ENCODE measurements at places on chromosomes 12 and 14. TPM values are rescaled to one million over a fixed set of nuclear protein-coding genes. Genes with fewer than 3 reads are reported as not detected.
A peak's percentile ranks its signal among the peaks of the same experiment; 100 is the strongest.

SAMD4A gene
- 20.7 TPM for total RNA-seq

GRCh38 chr14:34161351-34162082 lies 210.6 kb upstream of the EGLN3 start:
- peak; percentile 16 for DNase-seq

GALNT4 gene
- total RNA-seq = 3.7 TPM

KCNJ8 gene
- total RNA-seq = not detected

- no peak for DNase-seq
Measured at GRCh38 chr14:61076556-61076955, 95.5 kb downstream of the SLC38A6 start.

DNA sequence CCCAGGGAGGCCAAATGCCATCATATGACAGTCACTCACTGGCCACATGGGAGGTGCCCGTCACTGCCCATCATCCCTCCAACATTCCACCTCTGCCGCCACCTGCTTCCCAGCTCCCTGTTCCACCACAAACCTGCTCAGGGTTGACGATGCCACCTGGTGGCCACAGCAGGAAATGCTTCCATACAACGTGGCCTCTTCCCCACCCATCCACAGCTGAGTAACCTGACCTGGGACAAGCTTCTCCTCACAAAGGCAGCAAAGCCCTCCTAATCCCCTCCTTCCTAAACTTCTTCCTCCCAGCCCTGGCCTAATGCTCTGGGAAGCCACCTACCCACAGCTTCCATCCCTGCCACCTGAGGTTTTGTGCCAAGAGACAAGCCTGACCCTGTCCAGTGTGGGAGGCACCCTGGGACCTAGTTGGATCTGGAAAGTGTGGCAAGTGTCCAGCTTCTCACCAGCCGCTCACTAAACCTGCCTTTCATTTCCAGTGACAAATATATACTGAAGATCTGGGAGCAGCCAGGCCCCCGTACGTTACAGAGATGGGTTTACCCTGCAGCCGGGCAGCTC lies 4.3 kb downstream of the DEGS2 start:
- DNase-seq = peak; percentile 45

RIMBP2 gene
- total RNA-seq = not detected

DNA sequence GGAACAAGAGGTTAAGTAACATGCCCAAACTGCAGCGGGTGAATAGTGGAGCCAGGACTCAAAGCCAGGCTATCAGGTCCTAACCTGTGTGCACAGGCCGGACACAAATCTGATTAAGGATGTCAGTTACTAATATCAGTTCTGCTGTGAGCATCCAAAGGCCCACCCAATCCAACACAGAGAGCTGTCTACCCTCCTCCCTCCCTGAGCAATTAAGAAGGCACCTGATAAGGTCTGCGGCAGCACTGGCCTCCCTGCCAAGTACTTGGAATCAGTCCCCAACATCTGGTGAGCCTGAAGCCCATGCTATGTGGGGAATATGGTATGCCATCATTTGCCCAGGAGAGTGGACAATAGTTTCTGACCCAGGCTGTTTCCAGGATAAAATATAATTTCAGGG lies 3.9 kb downstream of the HEBP1 start:
- DNase-seq = no peak

COL2A1 gene
- total RNA-seq = not detected

DNA sequence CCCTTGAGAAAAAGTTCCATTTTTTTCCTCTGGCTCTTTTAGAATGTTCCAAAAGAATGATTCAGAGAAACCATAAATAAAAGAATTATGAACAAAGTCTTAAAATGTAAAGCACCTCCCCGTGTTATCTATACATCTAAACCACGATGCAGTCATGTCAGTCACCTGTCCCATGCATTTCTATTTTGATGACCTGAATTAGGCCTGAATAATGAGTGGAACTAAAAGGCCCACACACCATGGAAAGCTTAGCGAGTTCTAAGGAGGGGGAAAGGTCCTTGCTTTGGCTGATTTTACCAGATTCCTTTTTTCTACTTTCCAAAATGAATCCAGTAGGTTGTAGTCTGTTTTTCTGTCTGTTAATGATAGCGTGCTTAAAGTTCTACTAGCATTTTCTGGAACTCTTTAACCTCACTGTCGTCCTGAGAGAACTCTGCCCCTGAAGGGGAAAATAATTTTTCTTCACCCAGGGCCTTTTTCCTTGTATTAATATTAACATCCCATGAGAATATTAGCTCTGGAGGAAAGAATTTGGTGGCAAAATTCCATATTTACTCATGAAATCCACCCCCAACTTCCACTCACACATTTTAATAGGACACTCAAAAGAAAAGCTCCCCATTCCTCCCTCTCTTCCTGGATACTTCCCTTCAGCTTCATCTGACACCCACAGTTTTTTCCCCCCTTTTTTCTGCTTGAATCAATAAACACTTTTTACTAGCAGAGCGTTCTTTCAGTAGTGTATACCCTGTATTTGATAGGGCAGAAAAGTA lies 266.3 kb upstream of the DIO2 start:
- no peak for DNase-seq

PWP1 gene
- total RNA-seq = 41.4 TPM

DNA sequence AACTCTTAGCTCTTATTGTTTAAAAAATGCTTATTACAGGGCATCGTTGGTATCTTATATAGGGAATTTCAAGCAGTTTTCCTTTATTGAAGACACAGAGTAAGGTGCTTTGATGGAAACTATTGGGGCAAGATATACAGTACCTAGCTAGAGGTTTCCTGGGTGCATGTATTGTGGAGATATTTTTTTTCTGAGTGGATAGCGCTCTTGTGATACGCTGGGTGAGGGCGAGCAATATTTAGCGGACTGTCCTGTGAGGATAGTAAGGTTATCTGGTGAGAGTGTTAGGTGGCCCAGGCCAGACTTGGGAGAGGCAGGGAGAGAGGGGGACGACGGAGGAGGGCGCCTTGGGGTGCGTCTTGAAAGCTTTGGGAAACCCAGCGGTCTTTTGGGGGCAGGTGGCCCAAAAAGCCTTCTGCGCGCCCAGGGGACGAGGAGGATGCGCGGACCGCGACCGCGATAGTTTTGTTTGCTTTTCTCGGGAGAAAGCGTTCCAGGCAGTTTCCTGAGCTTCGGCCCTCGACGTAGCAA lies 596 bp upstream of the BICD1 start:
- no peak for DNase-seq

GRCh38 chr14:76331328-76332011 lies 44.5 kb upstream of the ESRRB start:
- no peak for DNase-seq

DNA sequence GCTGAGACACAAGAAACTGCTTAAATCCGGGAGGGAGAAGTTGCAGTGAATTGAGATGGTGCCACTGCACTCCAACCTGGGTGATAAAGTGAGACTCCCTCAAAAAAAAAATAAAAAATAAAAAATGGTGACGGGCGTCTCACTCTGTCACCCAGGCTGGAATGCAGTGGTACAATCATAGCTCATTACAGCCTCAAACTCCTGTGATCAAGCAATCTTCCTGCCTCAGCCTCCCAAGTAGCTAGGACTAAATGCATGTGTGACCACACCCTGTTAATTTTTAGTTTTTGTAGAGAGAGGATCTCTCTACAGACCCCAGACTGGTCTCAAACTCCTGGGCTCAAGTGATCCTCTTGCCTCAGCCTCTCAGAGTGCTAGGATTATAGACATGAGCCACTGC lies 9.1 kb downstream of the SNX6 start:
- DNase-seq = no peak

DNA sequence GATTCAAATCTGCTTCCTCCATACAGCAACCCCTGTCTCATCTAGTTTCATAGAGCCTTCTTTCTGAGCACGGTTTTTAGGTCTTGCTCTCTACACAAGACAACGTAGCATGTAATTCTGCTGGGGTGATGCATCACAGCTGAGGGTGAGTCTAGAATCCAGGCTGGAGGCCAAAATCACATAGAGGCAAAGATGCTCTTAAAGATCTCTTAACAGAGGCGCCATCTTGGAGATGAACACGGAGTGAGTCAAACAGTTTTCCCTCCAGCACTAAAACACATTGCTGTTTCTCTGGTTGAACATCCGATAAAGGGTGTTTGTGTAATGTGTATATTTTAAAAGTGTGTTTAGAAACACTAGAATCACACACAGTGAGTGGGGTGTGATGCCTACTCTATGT lies 78.9 kb downstream of the NOS1 start:
- no peak for DNase-seq

GPRC5D gene
- not detected for total RNA-seq

DNA sequence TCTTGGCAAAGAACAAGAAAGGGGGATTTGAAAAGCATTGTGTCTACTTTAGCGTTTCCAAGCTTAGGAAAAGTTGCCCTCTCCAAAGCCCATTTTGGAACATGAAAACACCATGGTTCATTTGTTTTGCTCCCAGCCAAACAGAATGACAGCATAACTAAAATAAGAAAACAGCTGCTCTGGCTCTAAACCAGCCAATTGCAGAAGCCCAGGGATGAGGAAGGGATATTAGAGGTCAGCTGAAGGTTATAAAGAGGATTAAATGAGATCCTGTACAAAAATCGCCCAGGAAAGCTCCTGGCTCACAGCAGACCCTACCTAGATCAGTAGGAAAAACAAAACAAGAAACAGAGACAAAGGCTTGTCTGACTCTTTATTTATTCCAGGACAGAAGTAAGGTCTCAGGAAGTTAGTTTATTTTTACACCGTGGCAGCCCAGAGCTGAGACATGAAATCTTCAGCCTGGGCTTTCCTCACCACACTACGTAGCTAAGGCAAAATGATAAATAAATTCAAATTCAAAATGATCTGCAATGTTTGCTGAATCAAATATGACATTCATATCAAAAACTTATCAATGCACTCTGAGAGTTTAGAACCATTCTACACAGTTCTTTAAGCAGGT lies 25.9 kb downstream of the SPX start:
- no peak for DNase-seq

MFAP5 gene
- total RNA-seq = 18.9 TPM

DNA sequence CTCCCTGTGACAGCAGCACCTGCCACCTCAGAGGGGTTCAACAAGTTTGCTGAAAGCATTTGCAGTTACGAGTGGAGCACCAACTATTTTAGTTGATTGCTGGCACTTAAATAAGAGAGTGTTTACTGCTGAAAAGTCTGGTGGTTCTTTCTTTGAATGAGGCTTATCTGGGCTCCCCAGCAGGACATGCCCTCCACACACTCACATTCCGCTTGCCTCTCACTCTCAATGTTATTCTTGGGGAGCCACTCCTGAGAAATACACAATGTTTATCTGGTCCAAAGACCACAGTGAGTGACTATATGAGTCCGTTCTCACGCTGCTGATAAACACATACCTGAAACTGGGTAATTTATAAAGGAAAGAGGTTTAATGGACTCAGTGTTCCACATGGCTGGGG lies 31.9 kb downstream of the NT5DC3 start:
- no peak for DNase-seq

LUM gene
- total RNA-seq = not detected

TUNAR gene
- not detected for total RNA-seq

DNA sequence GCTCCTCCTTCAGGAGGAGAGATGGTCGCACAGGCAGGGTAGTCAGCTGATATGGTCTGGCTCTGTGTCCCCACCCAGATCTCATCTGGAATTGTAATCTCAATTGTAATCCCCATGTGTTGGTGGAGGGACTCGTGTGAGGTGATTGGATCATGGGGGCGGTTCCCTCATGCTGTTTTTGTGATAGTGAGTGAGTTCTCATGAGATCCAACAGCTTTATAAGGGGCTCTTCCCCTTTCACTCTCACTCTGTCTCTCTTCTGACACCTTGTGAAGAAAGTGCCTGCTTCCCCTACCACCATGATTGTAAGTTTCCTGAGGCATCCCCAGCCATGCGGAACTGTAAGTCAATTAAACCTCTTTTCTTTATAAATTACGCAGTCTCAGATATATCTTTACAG lies 218.9 kb upstream of the TMTC1 start:
- no peak for DNase-seq

PLEKHD1 gene
- total RNA-seq = 0.65 TPM

IAPP gene
- not detected for total RNA-seq

PPP1R1A gene
- not detected for total RNA-seq

P2RX7 gene
- 2.2 TPM for total RNA-seq

DNA sequence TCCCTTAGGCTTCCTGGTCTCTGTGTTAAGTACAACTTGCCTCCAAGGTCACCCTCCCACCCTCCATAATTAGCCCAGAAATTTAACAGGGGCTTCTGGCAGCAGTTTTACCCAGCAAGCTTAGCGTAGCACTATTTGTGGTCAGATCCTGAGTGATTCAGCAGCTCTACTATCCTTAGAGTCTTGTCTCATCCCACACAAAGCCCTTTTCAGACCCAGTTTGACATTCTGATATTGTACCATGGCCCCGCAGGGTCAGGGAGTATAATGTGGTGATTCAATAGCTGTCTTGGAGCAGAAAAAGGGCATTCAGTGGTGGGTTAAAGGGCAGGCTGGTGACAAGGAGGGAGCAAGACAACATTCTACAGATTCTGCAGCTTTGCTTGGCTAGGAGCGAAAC lies 153.8 kb upstream of the DDHD1 start:
- no peak for DNase-seq

GRCh38 chr12:57852200-57852599 lies 5.7 kb upstream of the CTDSP2 start:
- no peak for DNase-seq

- no peak for DNase-seq
Measured at GRCh38 chr14:31530136-31530535, 31.1 kb upstream of the NUBPL start.

DNA sequence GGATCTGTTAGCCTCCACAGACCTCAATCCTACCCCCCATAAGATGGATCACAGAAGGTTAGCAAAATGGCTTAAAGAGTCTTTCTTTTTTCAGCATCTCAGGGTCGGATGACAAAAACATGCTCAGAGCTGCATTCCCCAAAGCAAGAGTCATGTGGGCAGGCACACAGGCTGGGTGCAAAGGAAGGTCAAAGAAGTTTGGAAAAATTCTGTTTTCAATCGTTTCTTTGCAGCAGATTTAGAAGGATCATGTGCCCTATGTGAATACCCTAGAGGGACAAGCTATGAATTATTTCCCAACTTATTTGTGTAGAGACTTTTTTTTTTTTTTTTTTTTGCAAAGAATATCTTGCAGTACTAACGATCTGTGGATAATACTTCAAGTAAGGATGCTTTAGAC lies 845.4 kb downstream of the VRK1 start:
- no peak for DNase-seq

DNA sequence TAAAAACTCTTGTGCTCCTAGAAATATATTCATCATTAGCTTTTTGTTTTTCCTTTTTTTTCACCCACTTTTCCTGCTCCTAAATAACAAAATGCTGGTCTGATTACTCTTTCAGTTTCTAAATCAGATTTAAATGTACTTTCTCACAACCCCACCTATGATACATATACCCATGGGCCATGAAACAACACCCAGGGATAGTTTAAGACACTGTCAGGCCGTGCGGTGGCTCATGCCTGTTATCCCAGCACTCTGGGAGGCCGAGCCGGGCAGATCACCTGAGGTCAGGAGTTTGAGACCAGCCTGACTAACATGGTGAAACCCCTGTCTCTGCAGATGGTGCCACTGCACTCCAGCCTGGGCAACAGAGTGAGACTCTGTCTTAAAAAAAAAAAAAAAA lies 1.6 kb upstream of the NUMB start:
- DNase-seq = no peak

- DNase-seq = peak; percentile 26
Measured at GRCh38 chr14:91286530-91286937, 42.0 kb upstream of the GPR68 start.

- no peak for DNase-seq
Measured at GRCh38 chr14:92759679-92760523, 11.5 kb upstream of the LGMN start.

SIX4 gene
- 35.7 TPM for total RNA-seq

Measured in PC-9 (cell line).